Natural killer cell (primary cell): ENCODE measurements at places on chromosomes 2 and 18. TPM values are rescaled to one million over a fixed set of nuclear protein-coding genes. Genes with fewer than 3 reads are reported as not detected.

DNA sequence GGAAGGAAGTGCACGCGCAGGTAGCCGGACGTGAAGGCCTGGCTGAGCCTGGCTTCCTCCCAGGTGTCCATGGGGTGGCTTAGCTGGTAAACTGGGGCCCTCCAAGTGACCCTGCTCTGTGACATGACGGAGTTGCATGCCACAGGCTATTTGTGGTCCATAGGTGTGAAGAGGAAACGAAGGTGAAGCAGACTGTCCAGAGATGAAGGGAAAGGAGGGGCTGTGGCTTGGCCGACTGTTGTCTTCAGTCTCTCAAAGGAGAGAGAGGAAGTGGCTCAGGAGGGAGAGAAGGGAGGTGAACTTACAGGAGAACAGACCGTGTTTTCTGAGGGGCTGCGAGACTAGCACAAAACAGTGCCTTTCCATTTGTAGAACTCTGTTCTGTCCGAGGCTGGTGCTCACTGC is 19.3 kb downstream of the INPP5D start:
- no peak for DNase-seq

DNA sequence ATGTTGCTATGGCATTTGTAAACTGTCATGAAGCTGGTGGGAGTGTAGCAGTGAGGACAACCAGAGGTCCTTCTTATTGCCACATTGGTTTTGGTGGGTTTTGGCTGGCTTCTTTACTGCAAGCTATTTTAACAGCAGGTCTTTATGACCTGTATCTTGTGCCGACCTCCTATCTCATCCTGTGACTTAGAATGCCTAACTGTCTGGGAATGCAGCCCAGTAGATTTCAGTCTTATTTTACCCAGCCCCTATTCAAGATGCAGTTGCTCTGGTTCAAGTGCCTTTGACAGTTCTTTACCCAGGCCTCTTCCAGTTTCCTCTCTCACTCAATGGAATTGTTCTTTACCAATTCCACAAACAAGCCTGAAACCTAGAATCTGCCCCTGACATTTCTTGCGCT is 145.1 kb downstream of the KCNE4 start:
- no peak for DNase-seq

- no peak for DNase-seq
Measured at GRCh38 chr2:71880846-71881610, 266.6 kb downstream of the CYP26B1 start.

DNA sequence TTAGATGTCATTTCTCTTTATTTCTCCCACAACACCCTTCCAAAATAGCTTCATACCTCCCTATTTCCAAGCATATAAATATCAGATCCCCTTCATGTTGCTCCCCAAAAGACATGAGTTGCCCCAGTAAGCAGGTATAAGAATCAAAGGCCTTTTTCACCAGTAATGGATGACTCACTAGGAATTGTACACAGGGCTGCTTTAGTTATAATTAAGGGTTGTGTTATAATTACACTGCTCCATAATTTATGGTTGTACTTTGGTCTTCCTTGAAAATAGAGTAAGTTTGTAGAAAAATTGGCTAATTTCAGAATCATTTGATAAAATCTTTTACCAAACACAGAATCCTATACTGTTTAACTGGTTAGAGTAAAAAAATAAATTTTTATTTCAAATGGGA is 8.8 kb upstream of the AQP4 start:
- DNase-seq, result no peak

- no peak for DNase-seq
Measured at GRCh38 chr2:52882974-52883373, 884.6 kb upstream of the CHAC2 start.

GRCh38 chr2:232588680-232589585 is 38.4 kb downstream of the EIF4E2 start:
- DNase-seq, result no peak

- no peak for DNase-seq
Measured at GRCh38 chr2:211055438-211055837, 499.0 kb downstream of the CPS1 start.

DNA sequence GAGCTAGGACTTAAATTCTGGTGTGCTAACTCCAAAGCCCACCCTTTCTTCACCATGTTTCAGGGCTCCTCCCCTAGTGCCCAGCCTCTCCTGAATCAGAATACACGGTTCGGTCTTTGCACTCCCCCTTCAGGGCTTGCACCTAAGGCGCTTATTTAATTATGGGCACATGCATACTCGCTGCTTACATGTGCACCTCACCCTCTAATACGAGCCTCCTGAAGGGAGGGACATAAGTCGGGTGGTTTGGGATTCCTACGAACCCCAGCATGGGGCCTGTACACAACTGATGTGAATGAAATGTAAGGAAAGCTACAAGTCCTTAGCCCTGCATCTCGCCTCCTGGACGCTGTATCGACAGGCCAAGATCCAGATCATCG is 435 bp downstream of the IFT172 start:
- no peak for DNase-seq

- DNase-seq, result no peak
Measured at GRCh38 chr2:227876300-227876801, 4.9 kb downstream of the DAW1 start.

DNA sequence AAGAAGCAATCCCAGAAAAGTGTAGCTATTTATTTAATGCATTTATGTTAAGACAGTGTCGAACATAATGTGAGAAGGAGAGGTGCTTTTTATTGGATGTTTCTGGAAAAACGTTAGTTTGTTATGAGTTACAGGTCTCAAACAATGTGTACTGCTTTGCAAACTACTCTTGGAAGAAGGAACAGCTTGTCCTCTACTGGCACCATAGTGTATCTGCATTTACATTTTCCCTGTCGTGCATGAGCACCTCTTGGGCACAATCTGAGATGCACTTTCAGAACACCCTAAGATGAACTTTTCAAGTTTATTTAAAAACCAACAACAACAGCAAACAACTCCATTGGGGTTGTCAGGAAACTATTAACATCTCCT is 22.8 kb downstream of the CCNYL1 start:
- DNase-seq, result no peak

- no peak for DNase-seq
Measured at GRCh38 chr18:45871431-45872084, 46.1 kb downstream of the SIGLEC15 start.

- DNase-seq, result no peak
Measured at GRCh38 chr2:232416521-232417470, 10.2 kb downstream of the ALPG start.

DNA sequence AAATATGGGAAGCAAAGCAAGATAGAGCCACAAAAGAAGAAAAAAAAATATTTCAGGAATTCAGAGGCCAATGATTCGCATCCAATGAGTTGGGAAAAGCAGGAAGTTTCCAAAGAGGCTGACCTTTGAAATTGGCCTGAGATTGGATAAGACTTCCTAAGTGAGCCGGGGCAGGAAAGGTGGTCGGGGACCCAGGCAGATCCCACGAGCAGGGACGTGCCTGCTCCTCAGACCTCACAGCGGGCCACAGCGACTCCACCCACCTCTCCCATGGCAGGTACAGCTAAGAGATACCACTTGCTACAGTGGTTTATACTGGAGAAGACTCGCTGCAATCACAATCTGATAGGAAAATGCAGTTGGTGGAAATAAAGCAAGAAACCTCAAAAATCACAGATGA is 102.8 kb upstream of the SALL3 start:
- DNase-seq, result no peak

- DNase-seq, result no peak
Measured at GRCh38 chr2:130756874-130757668, 1.7 kb downstream of the AMER3 start.

- no peak for DNase-seq
Measured at GRCh38 chr2:226794751-226795171, 4.9 kb downstream of the IRS1 start.

- DNase-seq, result no peak
Measured at GRCh38 chr2:20214566-20215182, 10.3 kb downstream of the SDC1 start.

DNA sequence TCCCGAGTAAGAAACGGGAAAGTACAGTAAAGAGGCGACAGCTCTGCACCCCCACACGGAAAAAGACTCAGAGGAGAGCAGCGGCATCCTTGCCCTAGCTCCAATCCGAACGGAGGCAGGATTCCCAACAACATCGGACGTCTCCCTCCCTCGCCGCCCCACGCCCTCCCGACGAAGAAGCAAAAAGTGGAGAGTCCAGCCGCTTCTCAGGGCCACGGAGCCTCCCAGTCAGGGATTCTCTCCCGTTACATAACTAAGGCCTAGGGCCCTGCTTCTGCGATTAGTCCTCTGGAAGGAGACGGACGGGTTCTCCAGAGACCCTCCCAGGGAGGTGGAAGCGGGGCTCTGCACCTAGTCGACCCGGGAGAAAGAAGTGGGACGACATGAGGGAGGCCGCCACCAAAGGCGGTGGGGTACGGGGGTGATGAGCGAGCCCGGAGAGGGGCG is 587 bp downstream of the SUMO1 start:
- peak; percentile 32 for DNase-seq

GRCh38 chr2:118982039-118982438 is 40.0 kb downstream of the MARCO start:
- DNase-seq, result no peak

GRCh38 chr2:183825710-183826109 is 701.5 kb downstream of the NUP35 start:
- no peak for DNase-seq

- no peak for DNase-seq
Measured at GRCh38 chr2:7758073-7758759, 841.0 kb downstream of the RNF144A start.

GRCh38 chr2:216068-216467 is 47.8 kb downstream of the SH3YL1 start:
- no peak for DNase-seq

DNA sequence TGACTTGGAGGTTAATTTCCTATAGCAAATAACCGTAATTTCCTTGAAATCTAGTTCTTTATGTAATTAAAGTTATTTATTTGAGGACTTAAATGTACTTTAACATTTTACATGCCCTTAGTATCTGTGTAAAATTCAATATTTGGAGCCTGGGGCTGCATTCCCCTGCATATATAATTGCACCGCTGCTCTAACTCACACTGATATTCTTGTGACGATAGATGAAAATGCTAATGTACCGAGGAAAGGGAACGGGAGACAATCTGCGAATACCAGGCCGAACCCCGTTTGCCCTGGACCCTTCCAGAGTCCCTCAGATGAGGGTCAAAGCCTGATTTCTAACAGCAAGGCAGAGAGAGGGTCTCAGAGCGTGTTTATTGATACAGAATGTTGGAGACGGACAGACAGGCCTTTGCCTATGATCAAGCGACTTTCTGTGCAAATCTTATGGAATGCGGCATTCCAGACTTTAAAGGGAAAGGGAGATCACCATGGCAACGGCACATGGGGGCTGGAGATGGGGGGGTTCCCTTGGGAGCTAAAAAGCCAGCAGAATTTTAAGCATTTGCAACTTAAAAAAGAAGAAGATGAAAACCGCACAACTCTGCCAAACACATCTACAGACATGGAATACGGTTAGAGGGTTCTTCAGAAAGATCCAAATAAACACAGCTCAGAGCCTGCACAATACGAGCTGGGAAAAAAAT is 57.6 kb upstream of the TWIST2 start:
- DNase-seq, result no peak

DNA sequence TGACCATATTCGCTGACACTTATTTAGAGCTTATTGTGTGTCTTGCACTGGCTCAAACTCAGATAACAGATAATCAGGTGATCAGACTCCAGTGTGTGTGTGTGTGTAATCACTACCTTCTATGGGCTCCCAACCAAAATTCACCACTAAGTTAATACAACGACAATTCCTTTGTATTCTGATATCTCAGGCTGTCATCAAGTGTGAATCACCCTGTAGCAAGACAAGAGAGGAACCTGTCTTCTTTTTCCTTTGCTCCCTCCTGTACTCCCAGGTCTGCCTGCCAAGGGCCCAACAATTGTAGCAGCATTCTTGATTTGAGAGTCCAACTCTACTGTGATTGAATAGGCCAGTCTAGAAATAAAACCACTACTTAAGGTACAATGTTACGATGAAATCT is 25.8 kb downstream of the ITGB6 start:
- DNase-seq, result no peak

GRCh38 chr2:21376864-21377263 is 253.1 kb downstream of the TDRD15 start:
- no peak for DNase-seq

DNA sequence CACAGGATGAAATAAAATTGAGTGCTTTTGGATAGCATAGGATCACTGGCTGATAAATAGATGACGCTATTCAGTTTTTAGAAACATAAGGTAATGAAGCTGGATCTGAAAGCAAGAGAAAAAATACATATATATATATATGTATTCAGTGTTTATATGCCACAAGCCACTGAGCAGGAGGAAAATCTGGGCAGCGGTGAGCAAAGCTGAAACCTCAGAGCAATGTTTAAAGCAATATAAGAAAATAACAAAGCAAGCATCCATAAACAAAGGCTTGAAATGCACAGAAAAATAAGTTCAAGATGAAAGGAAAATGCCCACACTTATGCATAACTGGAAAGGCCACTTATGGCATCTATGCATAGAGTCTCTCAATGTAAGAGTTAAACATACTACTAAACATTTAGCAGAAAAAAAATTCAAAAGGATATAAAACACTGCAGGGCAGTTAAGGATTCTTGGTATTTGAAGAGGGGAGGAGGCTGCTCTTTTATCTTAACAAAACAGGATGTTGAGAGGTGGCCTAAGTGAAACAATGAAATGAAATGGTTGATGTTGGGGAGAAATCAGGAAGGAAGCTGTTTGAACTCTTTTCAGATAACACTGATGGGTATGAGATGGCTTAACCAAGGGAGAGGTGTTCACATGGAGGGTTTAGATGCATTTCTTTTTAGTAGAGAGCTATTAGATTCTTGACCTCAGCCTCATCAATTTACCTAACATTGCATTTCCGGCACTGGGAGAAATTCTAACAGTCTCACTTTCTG is 129.1 kb downstream of the ARHGAP15 start:
- peak; percentile 74 for DNase-seq

DNA sequence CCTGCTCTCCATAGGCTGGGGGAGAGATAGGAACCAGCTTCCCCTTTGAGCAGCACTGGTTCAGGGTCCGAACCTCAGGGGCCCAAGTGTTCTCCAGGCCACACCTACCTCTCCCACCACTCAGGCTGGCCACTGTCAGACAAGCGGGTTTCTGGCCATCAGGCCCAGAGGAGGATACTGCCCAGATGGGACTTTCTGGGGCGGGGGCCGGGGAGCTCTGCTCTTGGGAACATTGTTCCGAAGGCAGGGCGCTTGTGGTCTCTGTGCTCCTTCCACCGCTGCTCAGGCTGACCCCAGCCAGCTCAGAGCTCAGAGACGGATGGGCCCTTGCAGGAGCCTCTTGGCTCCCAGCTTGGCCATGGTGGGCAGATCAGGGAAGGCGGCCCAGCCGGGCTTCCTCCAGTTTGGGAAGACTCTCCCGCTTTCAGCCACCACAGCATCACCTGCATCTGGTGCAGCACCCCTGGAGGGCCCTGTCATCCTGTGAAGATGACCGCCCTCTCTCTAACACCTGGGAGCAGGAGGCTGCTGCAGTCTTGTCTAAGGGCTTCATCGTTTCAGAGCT is 5.2 kb upstream of the TRAF3IP1 start:
- DNase-seq, result no peak

Gene SLC20A1
- 241 TPM for total RNA-seq

Gene CYS1
- not detected for total RNA-seq

Gene SH3BP4
- total RNA-seq, result 2.6 TPM

Gene POTEC
- total RNA-seq, result not detected

Gene TRIM43
- total RNA-seq, result not detected

Gene RAB6C
- not detected for total RNA-seq

Gene CNTNAP5
- total RNA-seq, result not detected

Gene PLGLB1
- 5.6 TPM for total RNA-seq

Gene CPO
- not detected for total RNA-seq

Gene COL4A4
- total RNA-seq, result 0.88 TPM

Gene MSH2
- total RNA-seq, result 18.8 TPM

Gene PROM2
- 0.70 TPM for total RNA-seq

Gene RIT2
- not detected for total RNA-seq

Gene VSNL1
- total RNA-seq, result not detected
